ENCODE measurements at places on chromosomes 11 and 22.

GRCh38 chr22:23125512-23126103 lies 16.2 kb downstream of the RSPH14 start:
- DNase-seq: no peak

GRCh38 chr11:1479006-1479677 lies 7.4 kb downstream of the MOB2 start:
- DNase-seq: no peak

DNA sequence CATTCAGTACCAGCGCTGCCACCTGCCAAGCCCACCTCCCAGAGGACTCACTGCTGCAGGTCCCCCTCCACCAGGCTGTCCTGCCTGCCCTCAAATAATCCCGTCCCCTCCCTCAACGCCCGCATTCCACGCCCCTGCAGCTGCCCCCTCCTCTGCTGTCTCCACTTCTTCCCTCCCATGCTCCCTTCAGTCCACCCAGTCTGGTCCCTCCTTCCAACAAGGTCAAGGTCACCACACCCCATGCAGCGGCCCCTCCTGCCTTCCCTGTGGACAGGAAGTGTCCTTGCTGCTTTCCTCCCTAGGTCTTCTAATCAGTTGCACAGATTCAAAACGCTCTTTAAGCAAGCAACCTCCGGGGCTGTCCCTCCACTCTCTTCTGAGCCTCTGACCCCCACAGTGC lies 12.1 kb downstream of the MACROD1 start:
- DNase-seq: no peak

- peak; percentile 33 for DNase-seq
These were observed 167.6 kb upstream of the MTMR2 start for GRCh38 chr11:96091476-96091875.

GRCh38 chr11:93591247-93591898 lies 48.2 kb upstream of the SMCO4 start:
- DNase-seq: no peak

- no peak for DNase-seq
These were observed 224.3 kb upstream of the PITPNB start for GRCh38 chr22:28143241-28143865.

- DNase-seq: peak; percentile 93
These were observed 45.4 kb upstream of the SLC22A12 start for GRCh38 chr11:64545619-64546018.

All from HS-27A (cell line).